NCI-H1930 (cell line): ENCODE measurements at places on chromosomes 12 and 14.
A peak's percentile ranks its signal among the peaks of the same experiment; 100 is the strongest.

DNA sequence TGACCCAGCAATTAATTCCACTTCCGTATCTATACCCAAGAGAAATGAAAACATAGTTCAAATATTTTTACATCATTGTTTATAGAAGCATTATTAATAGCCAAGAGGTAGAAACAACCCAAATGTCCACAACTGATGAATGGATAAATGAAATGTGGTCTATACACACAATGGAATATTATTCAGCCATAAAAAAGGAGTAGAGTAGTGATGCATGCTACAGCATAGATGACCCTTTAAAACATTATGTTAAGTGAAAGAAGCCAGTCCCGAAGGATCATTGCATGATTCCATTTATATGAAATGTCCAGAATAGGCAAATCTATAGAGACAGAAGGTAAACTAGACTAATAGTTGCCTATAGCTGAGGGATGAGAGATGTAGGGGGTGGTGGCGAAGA lies 29.3 kb downstream of the TGFB3 start:
- no peak for DNase-seq

- no peak for DNase-seq
Measured at GRCh38 chr14:101521978-101522377, 39.3 kb upstream of the DIO3 start.

DNA sequence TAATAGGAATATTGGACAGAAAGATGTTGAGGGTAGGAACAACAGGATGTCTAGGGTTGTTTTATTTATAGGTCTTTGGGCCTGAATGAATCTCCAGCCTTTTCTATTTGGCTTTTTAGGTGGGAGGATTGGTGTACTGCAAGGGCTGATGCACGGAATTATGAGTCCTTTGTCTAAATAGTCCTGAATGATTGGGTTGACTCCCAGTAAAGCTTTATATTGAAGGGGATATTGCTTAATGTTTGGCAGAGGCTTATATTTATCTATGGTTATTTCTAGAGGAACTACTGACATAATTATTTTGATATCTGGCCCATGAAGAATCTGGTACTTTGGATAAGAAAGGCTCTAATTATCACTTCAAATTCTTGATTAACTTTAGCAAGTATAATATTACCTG lies 253.6 kb upstream of the AVPR1A start:
- DNase-seq = no peak

DNA sequence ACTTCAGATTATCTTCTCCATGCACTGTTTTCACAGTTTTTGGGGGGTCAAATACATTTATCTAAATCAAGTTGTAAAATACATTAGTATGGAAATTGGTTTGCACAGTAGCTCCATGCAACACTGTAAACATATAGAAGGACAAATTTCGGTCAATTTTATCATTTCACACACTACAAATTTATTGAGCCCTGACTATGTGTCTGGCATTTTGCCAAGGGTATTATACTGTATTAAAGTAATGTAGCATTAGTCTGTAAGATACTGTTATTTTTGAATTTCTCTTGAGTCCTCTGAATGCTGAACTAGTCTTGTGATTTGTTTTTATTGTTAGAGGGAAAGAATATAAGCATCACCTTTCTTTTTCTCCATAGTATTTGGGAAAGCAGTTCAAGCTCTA lies 1.3 kb downstream of the RAD9B start:
- DNase-seq = no peak

DNA sequence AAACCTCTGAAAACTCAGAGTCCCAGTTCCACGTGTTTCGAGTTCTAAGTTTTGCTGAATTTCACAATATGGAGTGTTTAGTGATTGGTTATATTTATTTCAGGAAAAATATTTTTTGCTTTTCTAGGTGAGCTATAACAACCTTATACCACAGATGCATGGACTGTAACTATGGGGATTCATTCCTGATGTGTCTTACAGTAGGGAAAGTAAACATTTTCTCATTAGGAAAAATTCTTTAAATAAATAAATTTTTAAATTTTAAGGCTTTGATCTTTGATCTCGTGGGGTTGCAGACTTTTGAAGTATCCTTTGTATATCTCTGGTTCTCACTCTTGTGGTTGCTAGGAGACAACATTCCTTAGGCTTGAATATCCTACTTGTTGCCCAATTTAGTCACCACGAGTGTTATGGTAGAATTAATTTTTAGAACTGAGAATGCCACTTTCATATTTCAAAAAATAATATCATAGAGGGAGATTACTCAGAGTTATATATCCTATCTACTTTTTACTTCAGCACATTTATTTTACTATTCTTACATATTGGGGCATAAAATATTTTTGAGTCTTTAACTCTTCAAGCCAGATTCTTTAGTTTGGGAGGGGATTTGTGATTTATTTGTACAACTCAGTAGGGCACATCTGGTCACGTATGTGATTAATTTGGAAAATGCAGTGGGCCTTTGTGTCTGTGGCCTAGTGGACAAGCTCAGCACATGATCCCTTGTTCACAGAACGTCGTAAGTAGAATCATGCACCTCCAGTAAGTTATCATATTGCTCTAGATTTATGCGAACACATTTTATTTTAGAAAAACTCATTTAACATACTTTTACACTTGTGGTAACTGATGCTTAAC lies 224.0 kb downstream of the TTC6 start:
- no peak for DNase-seq

DNA sequence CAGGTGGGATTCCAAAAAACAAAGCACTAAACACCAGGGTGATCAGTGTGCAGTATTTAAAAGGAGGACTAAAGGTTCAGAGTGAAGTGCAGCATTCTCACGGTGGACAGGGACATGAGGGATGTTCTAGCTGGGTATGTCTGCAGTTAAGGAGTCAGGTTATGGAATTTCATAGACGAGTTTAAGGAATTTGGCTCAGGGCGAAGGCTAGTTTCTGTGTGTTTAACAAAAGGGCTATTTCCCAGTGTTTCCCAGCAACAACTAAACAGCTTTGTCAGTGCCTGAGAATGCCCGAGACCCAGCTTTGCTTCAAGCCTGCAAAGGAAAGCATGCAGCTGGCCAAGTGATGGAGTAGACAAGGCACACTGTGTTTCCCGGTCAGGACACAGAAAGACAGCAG lies 7.0 kb downstream of the KRT1 start:
- no peak for DNase-seq

- DNase-seq = no peak
Measured at GRCh38 chr12:1766110-1766509, 54.3 kb upstream of the LRTM2 start.

DNA sequence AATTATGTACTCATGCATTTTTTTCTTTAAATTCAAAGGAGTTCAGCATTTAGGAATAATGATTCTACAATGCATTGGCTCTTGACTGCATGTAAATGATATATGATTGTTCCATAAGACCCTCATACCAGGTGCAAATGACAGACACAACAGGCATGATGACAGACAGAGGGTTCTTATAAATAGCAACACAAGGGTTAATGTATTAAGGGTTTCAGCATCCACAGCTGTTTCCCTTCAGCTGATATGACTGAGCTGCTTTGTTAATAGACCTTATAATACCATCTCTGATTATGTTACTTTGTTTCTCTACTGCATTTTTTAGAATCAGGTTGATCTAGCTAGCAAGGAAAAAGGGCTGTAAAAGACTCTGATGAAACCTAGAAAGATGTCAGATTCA lies 90.8 kb upstream of the TMTC2 start:
- DNase-seq = no peak

GRCh38 chr12:67327466-67327865 lies 58.3 kb downstream of the CAND1 start:
- no peak for DNase-seq

- DNase-seq = no peak
Measured at GRCh38 chr12:49331380-49332222, 5.4 kb downstream of the C1QL4 start.

GRCh38 chr12:116436561-116437249 lies 122.5 kb upstream of the MAP1LC3B2 start:
- no peak for DNase-seq

- peak; percentile 37 for DNase-seq
Measured at GRCh38 chr14:70188659-70189455, at the start of gene SLC8A3. SLC8A3 (minus strand) TSS chr14:70188951; CDS start chr14:70168422, 20,529 bp downstream.

GRCh38 chr12:68825569-68826217 lies 17.7 kb downstream of the MDM2 start:
- DNase-seq = no peak
